Pancreas (tissue), 10 donors: ENCODE measurements at places on chromosomes 5 and 9.

- no peak for DNase-seq
These were observed 92.4 kb downstream of the EQTN start for GRCh38 chr9:27204578-27204977.

- no peak for DNase-seq
These were observed 17.5 kb upstream of the NREP start for GRCh38 chr5:111774525-111774924.

DNA sequence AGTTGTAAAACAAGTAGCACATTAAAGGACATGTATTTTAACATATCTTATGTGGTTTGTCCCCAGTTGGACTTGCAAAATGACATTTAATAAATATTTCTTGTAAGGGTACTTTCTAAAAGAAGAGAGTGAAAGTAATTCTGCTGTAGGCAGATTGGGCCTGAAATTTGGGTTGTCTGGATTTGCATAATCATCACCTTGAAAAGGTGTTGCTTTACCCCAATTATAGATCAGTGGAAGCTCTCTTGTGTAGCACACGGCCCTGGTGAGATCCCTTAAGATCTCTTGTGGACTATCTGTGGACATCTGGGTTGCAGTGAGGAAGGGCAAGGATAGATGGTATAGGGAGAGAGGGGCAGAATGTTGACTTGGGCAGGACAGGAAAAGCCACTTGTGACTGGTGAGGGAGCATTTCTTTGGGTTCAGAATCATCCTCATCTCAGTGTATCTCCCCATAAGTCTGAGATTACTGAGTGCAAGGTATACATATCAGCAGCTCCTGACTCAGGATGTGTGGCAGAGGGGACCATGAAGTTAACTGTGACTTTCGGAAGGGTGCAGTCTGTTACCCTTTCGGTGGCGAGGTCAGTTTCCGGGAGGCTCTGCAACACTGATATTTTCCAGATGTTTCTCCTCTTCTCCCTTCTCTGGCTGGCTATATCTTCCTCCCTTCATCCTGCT, 2.0 kb upstream of the TNFAIP8 start:
- no peak for DNase-seq

- DNase-seq = no peak
These were observed 111.3 kb upstream of the KCNN2 start for GRCh38 chr5:114250536-114250935.

DNA sequence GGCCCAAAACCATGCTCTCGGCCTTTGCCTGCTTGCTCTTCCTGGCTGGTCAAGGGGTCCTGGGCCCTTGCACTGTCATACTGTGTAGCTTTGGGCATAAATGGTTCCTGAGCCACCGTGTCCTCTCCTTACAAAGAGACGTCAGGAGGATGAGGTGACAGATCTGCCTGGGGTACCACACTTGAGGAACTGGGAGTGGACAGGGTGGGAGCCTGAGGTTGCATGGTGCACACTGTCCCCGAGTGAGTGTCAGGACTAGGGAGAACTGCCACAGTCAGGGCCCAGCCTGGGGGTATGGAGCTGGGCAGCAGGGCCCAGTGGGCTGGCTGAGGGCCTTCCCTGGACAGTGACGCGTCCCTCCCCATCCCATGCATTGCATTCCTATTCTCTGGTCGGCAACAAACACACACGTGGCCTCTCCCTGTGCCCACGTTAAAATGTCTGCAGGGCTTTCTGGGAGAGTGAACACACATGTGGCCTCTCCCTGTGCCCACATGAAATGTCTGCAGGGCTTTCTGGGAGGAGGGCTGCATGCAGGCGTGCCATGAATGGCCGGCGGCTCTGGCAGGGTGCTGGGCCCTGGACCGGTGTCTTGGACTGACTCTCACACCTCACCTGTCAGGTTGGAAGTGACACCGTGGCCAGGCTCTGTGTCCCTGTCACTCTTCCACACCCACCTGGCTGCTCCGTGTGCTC, 122.1 kb upstream of the COL5A1 start:
- DNase-seq = no peak

DNA sequence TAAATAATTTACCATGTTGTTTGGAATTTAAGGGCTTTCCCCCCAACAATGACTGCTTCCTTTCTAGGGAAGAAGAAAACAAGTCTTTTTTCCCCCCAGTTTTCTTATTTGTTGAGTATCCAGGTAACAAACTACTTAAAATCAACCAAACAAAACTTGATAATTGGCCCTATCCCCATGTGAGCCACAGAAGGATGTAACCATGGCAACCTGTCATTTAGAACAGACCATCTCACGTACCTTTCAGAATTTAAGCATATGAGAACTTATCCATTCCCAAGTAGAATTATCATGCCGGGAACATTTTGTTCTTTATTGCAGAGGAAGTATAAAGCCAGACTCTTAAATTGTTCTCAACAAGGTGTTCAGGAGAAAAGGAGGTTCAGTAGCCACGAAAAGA, 392.3 kb downstream of the CETN3 start:
- no peak for DNase-seq

GRCh38 chr5:45109062-45109461, 300.3 kb downstream of the MRPS30 start:
- DNase-seq = no peak

- DNase-seq = no peak
These were observed 52.9 kb upstream of the ASS1 start for GRCh38 chr9:130391866-130392265.

- no peak for DNase-seq
These were observed 56.0 kb upstream of the TPD52L3 start for GRCh38 chr9:6272229-6272598.

GRCh38 chr5:138330813-138331448, 673 bp downstream of the CDC25C start:
- no peak for DNase-seq

GRCh38 chr5:118921866-118922265, 66.5 kb downstream of the DTWD2 start:
- no peak for DNase-seq

DNA sequence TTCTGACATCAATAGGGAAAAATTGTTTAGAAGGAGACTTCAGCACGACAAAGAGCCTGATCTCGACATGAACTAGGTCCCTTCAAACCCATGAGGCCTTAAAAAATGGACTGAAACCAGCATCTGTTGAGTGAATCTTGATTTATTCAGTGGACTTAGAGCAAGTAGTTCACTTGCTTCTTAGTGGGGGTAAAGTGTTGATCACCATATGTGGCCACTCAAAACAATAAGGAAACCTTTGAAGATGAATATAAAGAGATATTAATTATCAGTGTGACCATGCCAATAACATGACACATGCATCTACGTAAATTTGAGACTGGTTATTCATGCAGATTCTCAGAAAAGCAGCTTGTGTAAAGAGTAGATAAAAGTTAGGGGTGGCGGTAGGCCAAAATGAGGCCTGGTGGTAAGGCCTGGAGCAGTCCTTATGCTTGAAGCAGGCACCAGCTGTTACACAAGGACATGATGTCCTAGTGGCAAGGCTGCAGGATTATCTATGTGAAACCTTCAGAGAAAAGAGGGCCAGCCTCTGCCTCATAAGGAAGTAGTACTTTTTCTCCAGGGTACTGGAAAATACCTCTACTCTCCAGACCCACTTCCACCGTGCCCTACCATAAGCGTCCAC, 61.3 kb downstream of the S1PR3 start:
- DNase-seq = no peak

- DNase-seq = no peak
These were observed 124.3 kb upstream of the RAI14 start for GRCh38 chr5:34531751-34532360.

GRCh38 chr9:135281791-135282737, 194.6 kb downstream of the OLFM1 start:
- DNase-seq = peak; percentile 93

DNA sequence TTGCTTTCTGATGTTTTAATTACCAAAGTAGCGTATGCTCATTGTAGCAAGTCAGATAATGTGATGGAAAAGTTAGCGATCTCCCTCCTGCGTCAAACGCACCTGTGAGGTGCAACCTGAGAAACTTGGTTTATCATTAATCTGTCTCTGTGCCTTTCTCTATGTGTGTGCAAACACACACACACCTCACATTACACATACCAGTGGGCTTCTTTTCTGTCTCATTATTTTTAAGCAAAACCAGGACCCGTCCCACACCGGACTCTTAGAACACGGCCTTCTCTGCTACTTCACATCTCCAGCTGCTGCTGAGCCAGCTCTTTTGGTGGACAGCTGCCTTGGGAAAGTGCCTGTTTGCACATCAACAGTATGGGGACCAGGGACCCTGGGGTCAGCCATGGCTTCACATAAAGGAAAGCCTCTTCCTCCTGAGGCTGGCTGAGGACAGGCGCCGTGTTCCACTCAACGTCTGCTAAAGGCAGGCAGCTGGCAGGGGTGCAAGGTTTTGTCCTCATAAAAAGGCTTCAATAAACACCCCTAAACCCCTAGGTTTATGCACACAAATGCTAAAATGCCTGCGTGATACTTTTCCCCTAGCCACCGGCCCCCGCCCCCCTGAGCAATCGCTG, 44.2 kb downstream of the MRPL36 start:
- no peak for DNase-seq

DNA sequence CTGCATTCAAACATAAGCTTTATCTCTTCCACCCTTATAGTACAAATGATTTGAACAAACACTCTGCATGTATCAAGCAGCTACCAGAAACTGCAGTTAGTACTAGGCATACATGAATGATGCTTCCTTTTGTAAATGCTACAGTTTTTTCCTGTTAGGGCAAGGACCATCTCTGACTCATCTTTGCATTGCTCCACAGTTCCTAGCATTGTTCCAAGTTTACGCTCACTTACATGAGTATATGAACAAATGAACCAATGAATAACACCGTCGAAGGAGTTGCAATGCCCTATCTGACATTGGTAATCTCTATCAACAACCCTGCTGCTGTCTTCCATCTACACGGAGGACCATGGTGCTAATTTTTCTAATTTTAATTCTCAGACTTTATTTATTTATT, 2.1 kb upstream of the ALDH7A1 start:
- DNase-seq = no peak

GRCh38 chr5:862367-863243, 11.8 kb upstream of the ZDHHC11 start:
- peak; percentile 74 for DNase-seq

GRCh38 chr5:173245319-173246134, 10.5 kb upstream of the NKX2-5 start:
- DNase-seq = no peak

DNA sequence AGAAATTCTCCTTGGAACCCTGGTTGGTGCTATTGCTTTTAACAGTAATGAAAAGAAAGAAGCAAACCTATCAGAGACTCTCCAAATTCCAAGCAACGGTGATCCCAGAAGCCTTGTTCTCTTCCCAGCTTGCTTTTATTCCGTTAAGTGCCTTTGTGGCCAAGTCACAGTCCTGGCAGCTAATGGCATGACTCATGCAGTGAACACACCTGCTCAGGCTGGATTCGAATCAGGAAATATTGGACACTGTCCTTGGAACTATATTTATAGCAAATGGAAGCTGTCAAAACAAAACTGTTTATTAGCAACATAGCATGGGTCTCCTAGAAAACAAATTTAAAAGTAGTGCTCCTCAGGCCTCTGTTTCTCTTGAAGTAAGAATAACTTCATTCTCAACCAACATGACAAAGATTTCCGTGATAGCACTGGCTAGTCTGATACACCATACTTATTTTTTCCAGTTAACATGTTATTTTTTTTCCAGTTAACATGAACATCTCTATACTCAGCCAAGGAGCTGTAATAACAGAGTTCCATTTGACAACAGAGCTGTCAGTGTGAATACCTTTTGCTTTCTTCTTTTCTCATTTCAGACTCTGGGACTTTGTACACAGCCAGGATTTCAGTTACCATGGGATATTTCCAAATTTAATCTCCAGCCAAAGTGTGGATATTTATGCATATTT, 502.4 kb downstream of the GADD45G start:
- peak; percentile 81 for DNase-seq

DNA sequence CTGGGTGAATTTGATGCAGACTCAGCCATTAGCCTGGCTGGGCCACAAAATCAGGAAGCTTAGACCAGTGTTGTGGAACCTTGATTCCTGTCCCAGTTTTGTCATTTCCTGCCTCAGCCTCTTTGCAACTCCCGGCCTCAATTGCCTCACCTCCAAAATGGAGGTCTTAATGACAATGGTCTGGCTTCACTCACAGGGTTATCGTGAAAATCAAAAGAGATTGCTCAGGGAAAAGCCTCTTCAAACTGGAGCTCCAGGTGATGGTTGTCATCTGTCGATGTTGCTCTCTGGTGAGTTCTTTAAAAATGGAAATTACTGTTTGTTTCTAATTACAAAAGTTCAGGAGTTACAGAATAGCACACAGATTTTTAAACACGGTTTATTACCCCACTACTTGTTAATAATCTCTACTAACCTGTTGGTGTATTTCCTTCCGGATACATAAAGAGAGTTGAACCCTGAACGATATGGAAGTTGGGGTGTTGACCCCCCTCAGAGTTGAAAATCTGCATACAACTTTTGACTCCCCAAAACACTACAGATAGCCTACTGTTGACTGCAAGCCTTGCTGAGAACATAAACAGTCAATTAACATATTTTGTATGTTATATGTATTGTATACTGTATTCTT, 109.9 kb upstream of the CPEB4 start:
- no peak for DNase-seq

- DNase-seq = no peak
These were observed 407.2 kb upstream of the CLINT1 start for GRCh38 chr5:158265931-158266700.

GRCh38 chr5:74199005-74199404, 441.5 kb downstream of the ENC1 start:
- no peak for DNase-seq

DNA sequence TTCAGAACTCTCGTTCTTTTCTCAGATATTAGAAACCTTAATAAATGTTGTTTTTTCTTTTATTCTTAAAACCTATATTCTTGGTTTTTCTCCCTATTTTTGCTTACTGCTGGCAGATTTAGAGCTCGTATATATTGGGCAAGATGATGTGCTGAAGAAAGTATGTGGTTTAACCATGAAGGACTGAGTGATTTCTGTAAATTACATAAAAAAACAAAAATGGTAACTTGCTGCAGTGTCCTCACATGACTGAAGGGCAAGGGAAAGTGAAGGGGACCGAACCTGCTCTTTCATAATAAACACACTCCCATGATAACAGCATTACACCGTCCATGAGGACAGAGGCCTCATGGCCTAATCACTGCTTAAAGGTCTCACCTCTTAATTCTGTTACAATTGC, 393.8 kb upstream of the ZNF608 start:
- no peak for DNase-seq

GRCh38 chr9:108083160-108083750, 593.7 kb upstream of the KLF4 start:
- DNase-seq = no peak

- DNase-seq = no peak
These were observed 207.6 kb upstream of the DMRTA1 start for GRCh38 chr9:22238809-22239684.

GRCh38 chr9:74711341-74711740, 176.4 kb downstream of the TRPM6 start:
- DNase-seq = no peak
